ENCODE measurements at places on chromosomes 11 and 22.

DNA sequence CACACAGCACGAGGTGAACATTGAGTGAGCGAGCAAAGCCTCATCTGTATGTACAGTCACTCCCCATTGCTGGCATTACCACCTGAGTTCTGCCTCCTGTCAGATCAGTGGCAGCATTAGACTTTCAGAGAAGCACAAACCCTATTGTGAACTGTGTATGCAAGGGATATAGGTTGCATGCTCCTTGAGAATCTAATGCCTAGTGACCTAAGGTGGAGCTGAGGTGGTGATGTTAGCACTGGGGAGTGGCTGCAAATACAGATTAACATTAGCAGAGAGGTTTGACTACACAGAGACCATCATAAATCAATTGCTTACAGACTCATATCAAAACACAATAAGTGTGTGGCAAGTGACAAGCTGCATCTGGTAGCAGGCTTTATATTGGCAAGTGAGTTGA lies 262.5 kb upstream of the ANO5 start:
- DNase-seq = no peak

DNA sequence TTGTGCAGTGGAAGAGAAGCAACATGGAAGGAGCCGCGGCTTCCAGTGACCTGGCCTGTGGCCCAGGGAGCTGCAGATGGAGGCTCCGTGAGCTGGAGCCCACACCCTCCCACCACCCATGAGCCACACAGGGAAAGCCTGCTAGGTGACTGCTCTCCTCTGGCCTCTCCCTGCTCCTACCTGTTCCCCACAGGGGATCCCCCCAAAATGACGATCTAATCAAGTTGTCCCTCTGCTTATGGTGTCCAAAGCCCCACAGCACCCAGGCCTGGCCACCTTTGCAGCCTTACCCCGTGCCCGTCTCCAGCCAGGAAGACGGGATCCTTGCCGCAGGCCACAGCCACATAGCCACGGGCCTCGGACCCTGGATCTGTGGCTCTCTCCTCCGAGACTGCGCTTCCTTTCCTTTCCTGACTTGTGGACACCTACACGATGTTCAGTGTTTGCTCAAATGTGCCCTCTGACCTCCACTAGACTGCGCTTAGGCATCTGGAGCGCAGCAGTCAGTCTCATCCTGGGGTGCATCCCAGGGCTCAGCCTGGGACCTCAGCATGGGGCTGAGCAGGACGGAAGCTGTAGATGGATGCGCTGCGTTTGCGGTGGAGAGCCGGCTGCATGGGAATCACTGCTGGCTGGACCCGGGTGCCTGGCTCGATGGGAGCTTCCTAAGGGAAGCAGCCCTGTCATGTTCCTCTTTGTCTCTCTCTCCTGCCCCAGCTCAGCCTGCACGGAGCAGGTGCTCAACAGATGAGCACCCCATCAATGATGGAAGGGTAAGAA lies 133.3 kb downstream of the ST3GAL4 start:
- DNase-seq = no peak

GRCh38 chr22:36337365-36338130 lies 50.2 kb downstream of the MYH9 start:
- no peak for DNase-seq

DNA sequence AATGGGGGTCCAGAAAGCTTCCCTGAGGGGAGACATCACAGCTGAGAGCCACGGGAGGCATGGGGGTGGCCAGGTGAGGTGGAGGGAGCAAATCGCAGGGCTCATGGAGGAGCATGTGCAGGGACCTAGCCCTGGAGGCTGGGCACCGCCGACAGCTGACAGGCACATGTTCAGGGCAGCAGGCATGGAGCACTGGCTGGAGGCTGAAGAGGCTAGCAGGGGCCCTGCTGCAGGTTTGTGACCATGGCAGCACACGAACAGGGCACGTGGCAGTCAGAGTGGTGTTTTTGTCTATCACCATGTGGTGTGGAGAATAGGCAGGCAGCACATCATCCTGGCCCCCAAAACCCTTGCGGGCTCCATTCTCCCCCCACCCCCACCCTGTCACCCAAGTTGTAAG lies 10.1 kb upstream of the CDC42EP2 start:
- no peak for DNase-seq

- DNase-seq = no peak
Measured at GRCh38 chr22:46354993-46355305, 19.4 kb downstream of the TRMU start.

DNA sequence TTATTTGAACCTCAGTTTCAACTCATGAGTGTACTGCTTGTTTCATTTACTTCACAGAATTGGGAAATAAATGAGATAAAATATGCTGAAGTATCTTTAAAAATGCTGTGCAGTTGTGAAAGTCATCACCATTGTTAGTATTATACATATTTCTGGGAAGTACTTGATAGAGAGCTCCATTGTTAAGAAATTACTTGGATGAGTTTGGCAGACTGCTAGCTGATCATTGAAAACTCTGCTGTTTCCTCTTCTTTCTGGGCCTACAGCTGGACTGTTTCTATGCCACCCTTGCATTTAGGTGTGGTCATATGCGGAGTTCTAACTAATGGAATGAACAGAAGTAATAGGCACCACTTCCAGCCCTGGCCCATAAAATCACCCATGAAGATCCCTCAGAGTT lies 10.0 kb downstream of the SIK2 start:
- no peak for DNase-seq

DNA sequence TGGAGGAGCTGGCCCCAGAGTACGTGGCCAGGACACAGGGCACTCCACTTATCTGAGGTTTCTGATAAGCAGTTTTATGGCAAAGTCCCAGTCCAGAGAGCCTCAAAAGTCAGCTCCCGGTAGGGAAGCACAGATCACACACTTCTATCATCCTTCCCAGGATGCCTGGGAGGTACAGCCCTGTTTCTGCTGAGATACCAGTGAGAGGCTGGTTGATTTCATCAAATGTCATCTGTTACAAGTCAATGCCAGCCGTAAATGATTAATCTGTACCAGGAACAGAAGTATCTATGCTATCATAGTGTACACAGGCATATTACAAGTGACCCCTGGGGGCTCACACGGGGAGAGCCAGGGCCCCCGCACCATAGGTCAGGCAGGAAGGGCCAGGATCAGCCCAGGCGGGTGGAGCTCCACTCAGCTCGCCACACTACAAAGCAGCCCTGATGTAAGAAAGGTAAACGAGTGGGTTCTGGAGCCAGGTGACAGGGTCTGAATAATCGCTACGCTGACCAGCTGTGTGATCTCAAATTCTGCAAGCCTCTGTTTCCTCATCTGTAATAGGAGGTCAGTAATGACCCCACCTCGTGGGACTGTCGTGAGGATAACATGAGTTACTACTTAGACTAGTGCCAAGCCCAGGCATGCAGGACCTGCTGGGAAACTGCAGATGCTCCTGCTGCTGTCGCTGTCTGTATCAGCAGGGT lies 17.6 kb downstream of the PLA2G6 start:
- no peak for DNase-seq

- peak; percentile 9 for DNase-seq
Measured at GRCh38 chr11:61325649-61326414, 7.1 kb downstream of the DDB1 start.

- DNase-seq = no peak
Measured at GRCh38 chr11:72226701-72227100, 2.1 kb downstream of the INPPL1 start.

GRCh38 chr11:128503245-128503991 lies 83.9 kb downstream of the ETS1 start:
- DNase-seq = peak; percentile 51

GRCh38 chr11:83033972-83034672 lies 37.6 kb downstream of the RAB30 start:
- peak; percentile 82 for DNase-seq

- no peak for DNase-seq
Measured at GRCh38 chr22:31738566-31738965, 11.4 kb downstream of the PRR14L start.

- no peak for DNase-seq
Measured at GRCh38 chr22:44735518-44736428, 16.6 kb upstream of the ARHGAP8 start.

DNA sequence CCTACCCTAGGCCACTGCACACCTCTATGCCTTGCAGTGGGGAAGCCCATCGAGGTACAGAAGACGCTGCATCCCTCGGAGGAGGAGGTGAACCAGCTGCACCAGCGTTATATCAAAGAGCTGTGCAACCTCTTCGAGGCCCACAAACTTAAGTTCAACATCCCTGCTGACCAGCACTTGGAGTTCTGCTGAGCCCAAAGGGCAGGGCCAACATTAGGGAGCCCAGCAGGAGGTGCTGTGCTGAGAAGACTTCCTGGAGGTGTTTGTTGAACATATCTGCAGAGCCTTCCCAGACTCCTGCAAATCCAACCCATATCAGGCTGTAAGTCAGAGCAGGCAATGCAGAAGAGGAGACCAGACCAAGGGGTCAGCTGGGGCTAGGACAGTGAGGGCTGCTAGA lies 13.5 kb downstream of the MOGAT2 start:
- no peak for DNase-seq

DNA sequence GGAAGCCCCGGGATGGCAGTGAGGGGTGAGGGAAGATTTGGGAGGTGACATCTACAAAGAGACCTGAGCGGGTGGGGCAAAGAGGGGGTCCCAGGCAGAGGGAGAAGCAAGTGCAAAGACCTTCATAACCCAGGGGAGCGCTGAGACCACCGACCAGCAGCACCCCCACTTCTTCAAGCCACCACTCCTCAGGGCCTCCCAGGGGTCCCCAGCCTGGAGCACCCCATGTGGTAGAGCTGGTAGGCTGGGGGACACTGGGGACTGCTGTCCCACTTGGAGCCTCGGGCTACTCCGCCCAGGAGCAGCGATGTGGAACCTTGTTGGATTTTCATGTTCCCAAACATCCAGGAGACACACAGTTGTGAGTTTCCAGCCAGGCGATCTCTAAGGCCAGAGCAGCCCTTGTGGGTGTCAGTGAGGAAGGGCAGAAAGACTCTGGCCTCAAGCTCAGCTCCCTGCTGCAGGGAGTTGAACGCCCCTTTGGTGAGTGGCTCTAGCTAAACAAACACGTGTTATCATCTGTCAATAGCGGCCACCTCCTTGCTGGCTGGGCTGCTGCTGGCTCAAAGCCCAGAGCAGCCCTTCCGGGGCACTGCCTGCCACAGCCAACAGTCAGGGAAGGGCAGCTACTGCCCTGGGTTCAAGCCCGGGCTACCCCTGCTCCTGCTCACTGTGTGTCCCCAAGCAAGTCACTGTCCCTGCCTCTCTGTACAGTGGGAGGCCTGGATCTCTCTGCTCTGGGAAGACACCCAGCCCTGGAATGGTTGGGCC lies 25.7 kb upstream of the CHKA start:
- no peak for DNase-seq

GRCh38 chr22:36180038-36180880 lies 19.7 kb upstream of the APOL3 start:
- no peak for DNase-seq

- DNase-seq = no peak
Measured at GRCh38 chr11:130840679-130841078, 75.6 kb downstream of the SNX19 start.

- DNase-seq = no peak
Measured at GRCh38 chr22:42758931-42759629, 38.4 kb upstream of the A4GALT start.

GRCh38 chr22:27122574-27122973 lies 465.2 kb downstream of the MIAT start:
- peak; percentile 65 for DNase-seq

GRCh38 chr11:2811206-2812091 lies 74.1 kb downstream of the CDKN1C start:
- DNase-seq = no peak

GRCh38 chr22:19303785-19304184 lies 12.3 kb upstream of the CLTCL1 start:
- no peak for DNase-seq

GRCh38 chr11:118048472-118049370 lies 28.2 kb upstream of the TMPRSS4 start:
- DNase-seq = no peak

DNA sequence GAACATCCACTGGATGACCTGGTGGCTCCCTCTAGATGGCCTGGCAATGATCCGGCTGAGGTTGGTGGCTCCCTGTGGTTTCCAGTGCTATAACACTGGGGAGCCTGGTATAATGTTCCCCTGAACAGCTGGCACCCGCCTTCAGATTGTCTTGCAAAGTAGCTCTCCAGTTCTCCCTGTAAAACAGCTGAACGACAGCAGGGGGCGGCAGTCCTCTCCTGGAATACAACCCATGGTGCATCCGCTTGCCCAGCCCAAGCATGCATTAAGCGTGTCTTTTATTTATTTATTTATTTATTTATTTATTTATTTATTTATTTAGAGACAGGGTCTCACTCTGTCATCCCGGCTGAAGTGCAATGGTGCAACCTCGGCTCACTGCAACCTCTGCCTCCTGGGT lies 258.9 kb downstream of the BUD13 start:
- peak; percentile 21 for DNase-seq

DNA sequence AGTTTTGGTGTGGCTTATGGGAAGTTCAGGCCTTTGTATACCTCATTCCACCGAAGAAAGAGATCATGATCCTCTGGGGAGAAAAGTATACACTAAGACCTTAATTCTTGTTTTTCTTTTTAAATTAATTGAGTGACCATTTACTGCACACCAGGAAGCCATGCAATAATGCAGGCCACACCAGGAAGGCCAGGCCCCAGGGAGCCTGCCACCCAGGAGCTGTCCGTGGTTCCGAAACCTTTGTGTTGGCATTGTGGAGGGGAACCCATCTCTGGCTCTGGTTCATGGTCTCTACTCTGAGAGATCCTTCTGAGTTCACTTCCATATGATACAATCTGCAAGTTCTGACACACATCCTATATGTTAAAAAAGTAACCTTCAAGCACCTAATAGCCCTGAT lies 291.8 kb downstream of the MIAT start:
- no peak for DNase-seq

- no peak for DNase-seq
Measured at GRCh38 chr11:3160252-3161031, 4.7 kb downstream of the OSBPL5 start.

DNA sequence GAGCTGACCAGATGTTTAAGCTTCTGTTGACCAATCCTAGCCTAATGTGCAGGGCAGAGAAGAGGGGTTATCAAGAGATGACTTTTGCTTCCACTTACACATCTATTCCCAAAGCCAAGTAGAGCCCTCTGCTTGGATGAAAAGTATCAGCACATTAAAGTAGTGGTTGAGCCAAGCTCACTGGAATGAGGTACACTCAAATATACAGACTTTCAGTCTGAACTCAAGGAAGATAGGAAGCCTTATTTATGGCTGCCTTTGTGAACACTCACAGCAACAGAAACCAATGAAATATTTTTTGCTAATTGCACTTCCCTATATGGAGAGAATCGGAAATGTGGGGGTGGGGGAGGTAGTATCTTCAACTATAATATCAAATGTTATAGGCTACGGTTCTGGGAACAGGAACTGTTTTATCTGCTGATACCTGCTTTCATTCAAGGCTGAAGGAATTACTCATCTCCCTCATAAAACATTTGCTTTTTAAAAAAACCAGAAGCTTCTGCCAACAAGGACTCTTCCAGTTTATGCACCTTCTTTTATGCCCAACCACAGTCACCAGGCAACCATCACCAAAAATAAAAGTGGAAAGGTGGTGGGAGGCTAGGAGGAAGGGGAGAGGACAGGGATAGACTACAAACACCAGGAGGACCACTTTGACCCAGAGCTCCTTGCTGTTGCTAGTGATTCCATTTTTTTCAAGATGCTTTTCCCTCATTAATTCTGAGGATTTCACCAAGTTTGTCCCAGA lies 91.2 kb downstream of the CLPB start:
- no peak for DNase-seq

- DNase-seq = no peak
Measured at GRCh38 chr22:24103301-24103700, 78.0 kb upstream of the SUSD2 start.
